MCF 10A (cell line): ENCODE measurements at places on chromosomes 11 and 22. TPM values are rescaled to one million over a fixed set of nuclear protein-coding genes. Genes with fewer than 3 reads are reported as not detected.

The UPK3A gene
- total RNA-seq = not detected in 2 replicates

The CCS gene
- 25.8 and 34.4 TPM in 2 replicates for total RNA-seq

The BATF2 gene
- total RNA-seq = 1.3 and 1.6 TPM in 2 replicates

The LYVE1 gene
- total RNA-seq = not detected in 2 replicates

The BTBD18 gene
- total RNA-seq = not detected in 2 replicates

The DDIAS gene
- 3.6 and 7.7 TPM in 2 replicates for total RNA-seq

The C11orf16 gene
- not detected in 2 replicates for total RNA-seq

The GTSE1 gene
- 12.7 and 19.9 TPM in 2 replicates for total RNA-seq

The GGT1 gene
- 0.63 and 0.76 TPM in 2 replicates for total RNA-seq
